ENCODE measurements at places on chromosomes 2 and 18. TPM values are rescaled to one million over a fixed set of nuclear protein-coding genes. Genes with fewer than 3 reads are reported as not detected.

Gene CNDP1
- not detected for total RNA-seq

Gene DNAH6
- total RNA-seq, result 1.6 TPM

Gene LRATD1
- 0.07 TPM for total RNA-seq

Gene AGXT
- total RNA-seq, result 0.34 TPM

GRCh38 chr2:3648652-3649177 lies 9.3 kb upstream of the ALLC start:
- DNase-seq, result no peak

DNA sequence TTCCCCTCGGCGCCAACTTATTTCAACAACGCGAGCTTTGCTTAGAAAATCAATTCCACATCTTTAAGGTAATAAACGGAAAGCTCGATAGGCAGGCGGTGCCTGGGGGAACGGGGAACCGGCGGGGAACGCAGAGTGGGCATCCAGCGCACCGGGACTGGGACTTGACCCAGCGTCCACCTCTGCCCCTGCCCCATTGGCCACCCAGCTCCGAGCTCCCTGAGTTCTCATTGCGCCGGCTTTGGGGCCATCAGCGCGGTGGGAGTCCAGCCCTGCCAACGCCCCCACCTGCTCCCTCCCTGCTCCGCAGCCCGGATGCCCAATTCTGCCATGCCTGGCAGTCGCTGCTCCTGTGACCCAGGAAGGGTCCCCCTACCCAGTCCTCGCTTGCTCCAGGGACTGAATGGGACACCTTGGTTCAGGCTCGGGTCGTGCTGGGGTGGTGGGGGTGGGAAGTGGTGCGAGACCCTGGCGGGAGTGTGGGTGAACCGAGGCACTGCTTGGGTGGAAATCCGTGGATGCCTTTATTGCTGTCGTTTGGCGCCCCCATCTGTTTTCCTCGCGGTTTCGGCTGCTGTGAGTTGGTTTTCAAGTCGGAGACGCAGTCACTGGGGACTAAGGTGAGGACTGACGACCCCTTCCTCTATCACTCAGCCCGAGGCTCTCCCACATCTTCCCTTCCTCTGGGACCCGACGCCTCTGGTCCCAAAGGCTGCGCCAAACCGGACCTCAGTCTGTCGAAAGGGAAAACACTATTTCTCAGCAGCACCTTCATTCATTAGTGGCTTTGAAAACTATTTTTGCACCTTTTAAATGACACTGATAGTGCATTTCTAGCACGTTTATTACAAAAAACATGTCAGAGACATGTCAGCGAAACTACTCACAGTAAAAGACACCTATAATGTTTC lies 2.4 kb upstream of the EVX2 start:
- DNase-seq, result peak; percentile 13

DNA sequence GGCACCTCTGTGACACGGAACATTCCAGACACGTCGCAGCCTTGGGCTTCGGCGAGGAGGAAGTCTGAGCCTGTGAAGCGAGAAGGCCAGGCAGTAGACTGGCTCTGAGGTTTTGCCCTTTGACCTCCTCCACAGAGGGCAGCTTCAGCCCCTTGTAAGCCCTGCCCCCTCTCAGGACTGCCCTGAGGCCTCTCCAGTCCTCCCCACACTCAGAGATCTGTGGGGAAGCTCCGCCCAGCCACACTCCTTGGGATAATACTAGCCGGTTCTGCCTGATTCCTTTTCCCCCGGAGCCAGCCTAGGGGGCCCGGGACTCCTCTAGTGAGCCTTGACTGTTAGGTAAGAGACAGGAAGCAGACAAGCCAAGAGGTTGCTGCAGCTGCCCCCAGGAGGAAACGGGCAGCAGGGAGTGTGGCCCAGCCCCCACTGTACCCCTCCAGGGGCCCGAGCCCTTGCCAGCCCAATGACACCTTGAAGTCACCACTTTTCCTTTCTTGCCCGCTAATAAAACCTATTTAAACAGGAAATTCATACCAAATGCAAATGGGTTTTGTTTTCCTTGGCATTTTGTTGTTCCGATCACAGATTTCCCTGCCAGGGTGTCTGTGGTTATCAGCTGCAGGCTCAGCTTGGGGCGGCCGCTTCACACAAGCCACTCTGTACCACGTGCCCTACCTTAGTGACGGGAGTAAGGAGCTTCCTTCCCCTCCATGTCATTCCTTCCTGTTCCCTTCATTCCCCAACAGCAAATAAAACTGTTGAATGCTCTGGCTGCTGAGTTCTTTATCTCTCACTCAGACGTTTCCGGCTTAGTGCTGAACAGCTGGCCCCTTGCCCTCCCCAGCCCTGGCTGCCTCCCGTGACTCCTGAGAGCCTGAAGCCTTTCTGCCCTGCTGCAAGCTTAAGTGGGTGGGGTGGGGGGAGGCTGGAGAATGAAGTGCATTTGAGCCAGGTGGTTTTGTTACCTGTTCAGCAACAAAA lies 124.7 kb downstream of the CABLES1 start:
- no peak for DNase-seq
